ENCODE measurements at places on chromosomes 16 and 17. TPM values are rescaled to one million over a fixed set of nuclear protein-coding genes. Genes with fewer than 3 reads are reported as not detected.

Gene KRTAP2-1
- not detected for polyA plus RNA-seq

DNA sequence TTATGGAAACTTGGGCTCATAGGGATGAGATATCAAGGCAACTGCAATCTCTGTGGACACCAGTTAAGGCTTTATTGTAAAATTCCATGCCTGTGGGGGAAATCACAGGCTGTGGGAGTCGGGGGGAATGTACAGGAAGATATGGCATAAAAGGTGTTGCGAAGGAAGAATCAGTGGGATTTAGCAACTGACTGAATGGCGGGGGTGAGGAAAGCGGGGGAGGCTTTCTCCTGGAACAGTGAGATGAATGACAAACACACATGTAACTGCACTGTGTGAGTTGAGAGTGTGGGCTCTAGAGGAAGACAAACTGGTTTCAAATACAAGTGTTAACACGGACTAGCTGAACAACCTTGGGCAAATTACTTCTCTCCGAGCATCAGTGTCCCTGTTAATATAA, 143.7 kb downstream of the PRKCB start:
- DNase-seq = no peak

Gene CTF1
- 2.0 TPM for polyA plus RNA-seq

GRCh38 chr16:2924901-2925755, 13.4 kb downstream of the FLYWCH1 start:
- no peak for DNase-seq

DNA sequence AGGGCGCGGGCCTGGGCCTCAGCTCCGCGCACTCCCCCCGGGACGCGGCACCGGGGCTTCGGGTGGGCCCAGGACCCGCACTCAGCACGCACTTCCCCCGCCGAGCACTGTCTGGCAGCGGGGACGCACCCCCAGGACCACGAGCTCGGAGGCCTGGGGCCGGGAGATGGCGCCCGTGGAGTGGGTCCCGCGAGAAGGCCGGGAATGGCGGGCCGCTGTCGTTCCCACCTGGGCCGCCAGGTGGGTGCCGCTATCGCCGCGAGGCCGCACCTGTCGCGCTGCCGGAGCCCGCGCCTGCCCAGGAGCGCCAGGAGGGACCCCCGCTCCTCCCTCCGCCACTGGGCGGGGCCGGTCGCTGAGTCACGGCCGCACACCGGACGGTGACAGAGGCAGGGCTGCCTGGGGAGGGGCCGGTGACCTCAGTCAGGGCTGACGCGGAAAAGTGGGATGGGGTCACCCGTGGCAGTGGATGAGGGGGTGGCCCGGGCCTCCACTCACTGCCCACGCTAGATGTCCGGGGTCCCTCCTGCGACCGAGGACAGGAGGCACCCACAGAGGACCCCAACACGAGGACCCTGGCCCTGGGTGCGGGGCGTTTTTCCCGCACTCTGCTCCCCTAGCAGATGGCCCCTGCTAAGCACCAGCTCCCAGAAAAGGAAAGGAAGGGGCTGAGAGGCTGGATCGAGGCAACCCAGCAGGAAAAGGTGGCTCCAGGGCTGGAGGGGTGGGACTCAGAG, 6.9 kb upstream of the ACTG1 start:
- peak; percentile 59 for DNase-seq

Gene EVPLL
- polyA plus RNA-seq = not detected

GRCh38 chr17:1495265-1495989, 2.9 kb upstream of the MYO1C start:
- DNase-seq = peak; percentile 66

Gene BICDL2
- polyA plus RNA-seq = 0.30 TPM

Gene SAMD14
- polyA plus RNA-seq = 1.3 TPM

DNA sequence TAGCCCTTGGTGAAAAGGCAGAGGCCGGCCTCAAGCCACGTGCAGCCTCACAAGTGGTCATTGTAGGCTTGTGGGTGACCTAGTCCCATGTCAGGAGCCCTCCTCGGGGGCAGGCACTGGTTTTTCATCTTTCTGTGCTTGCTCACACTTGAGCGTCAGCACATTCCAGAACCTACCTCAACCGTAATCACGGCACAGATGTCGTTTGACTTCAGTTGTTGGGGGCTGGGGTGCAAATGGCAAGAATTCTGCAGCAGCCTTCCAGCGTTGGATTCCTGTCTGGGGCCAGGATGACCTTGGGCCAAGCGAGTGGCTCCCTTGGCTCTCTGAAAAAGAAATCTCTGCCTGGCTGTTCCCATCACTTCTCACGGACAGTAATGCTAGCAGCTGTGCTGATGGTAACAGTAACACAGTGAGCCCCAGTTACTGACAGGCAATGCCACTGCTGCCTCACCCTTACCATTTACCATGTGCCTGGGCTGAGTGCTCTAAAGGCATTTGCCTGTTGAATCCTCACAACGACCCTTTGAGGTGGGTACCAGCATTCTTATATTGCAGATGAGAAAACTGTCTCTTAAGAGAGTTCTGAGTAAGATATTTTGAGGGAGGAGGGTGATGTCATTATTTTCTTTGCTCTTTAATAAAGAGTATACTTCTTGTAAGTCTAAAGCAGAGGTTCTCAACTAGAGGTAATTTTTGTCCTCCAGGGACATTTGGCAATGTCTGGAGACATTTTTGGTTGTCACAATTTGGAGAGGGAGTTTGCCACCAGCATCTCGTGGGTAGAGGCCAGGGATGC, 46.5 kb downstream of the KSR1 start:
- DNase-seq = peak; percentile 68

GRCh38 chr16:82585675-82586074, 41.1 kb upstream of the CDH13 start:
- peak; percentile 85 for DNase-seq

Gene MYLK3
- not detected for polyA plus RNA-seq

DNA sequence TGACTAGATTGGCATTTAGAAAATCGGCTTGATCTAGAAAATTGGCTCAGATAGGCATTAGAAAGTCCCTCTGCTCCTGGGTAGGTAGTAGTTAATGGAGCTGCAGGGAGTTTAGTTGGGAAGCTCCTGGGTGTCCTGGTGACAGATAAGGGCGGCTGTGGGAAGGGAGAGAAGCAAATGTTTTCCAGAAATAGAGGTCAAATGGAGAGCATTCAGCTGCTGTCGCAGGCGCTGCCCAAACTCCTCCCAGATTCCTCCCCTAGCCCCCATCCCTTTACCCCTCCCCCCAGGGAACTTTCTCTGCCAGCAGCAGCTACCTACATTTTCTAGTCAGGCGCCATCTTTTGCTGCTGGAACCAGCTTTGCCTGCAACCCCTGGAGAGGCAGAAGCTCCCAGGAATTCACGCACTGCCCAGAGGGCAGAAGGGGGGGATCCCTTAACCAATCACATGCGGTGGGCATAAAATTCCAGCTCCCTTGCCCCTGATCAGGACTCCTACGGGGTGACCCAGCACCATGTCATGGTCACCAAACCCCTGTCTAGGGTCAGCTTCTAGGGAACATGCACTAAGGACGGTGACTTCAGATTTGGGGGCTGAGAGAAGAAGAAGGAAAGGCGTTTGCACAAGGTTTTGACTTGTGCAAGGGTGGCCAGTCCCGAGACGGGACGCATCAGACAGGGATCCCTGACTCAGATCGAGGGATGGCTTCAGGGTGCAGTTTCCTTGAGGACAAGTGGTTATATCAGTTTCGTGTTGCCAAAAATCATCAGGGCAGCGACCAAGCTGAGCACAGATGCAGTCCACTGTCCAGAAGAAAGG, 43.8 kb downstream of the SOCS1 start:
- no peak for DNase-seq

Gene SEPTIN1
- 1.9 TPM for polyA plus RNA-seq

Gene FN3K
- 1.0 TPM for polyA plus RNA-seq

Gene IRX6
- not detected for polyA plus RNA-seq

DNA sequence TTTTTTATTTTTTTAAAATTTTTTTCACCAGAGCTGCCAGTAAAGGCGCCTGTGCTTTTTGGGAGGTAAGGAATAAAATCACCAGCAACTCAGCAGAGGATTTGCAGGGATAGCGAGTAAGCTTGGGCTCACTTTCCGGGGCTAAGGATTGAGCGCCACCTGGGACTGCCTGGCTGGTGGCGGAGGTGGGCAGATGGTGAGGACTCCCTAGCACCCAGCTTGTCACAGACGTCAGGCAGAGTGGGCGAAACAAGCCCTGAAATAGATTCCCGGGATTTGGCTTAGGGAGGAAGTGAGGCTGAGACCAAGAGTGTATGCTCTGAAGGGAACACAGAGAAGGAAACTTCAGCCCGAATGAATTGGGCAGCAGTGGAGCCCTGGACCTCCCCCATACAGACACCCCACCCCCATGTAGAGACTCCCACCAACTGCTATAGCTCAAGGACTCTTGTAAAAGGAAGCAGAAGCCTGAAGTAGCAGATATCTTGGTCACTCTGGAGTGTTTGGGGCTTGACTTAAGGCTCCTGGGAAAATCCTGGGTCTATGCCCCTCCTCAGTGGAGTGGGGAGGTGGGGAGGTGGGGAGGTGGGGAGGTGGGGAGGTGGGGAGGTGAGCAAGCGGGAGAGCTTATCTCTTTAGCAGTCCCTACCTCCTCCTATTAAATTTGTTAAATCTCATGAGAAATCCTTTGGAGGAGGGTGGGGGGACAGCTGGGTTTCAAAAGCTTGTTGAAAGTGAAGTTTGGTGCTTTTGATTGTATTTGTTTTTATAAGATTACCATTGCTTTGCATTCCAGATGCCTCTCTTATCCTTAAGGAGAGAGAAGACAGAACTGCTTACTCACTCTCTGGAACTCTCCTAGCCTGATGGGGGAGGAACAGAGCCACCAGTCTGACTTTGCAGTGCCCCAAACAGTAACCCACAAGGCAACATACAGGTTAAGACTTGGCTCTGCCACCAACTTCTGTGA, 8.2 kb downstream of the ARL4D start:
- DNase-seq = peak; percentile 77

DNA sequence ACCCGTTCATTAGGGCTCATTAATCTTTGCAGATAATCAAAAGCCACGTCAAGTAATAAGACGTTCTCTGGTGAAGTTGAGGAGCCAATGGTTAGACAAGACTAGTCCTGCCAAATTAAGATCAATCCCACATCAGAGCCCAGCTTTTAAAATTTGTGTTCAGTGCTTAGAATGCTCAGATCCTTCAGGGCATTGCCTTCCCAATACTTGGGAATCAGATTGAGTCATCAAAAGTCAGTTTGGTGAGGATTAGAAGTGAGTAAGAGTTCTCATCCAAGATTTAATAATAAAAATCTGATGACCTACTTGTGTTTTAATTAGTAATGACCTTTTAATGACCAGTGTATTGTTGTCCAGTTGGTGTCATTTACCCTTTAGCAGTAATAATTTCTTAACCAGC, 19.8 kb downstream of the MAP2K4 start:
- DNase-seq = peak; percentile 45

DNA sequence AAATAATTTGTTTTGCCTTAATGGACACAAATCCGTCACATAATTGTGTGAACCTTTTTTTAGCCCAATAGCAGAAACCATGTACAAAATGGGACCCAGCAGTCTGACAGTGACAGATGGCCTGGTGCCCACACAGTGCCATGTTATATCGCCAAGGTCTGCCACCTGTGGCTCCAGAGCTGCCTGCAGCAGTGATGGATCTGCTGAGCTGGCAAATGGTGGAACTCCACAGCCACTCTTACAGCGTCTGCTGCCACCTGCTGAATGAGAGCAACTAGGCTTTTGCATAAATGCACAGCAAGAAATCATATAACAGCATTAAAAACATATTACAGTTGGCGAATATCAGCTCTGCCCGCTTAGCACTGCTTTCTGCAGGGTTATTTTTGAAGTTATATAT, 59.4 kb downstream of the NUP93 start:
- DNase-seq = peak; percentile 60

DNA sequence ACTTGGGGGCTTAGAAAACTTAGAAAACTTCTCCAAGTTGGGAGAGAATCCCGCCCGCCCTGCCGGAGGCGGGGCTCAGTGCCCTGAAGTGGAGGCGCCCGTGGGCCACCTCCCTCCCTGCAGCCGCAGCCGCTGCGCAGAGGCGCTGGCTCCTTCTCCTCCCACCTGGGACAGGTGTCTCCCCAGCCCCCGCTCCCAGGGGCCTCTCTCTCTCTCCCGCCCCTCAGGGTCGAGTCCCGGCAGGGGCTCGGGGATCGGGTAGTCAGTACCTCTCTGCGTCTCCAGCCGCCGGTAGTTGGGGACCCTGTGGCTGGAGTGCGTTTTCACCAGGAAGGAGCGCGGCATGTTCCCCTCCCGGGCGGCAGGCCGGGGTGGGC, 257 bp downstream of the SNAI3 start:
- DNase-seq = peak; percentile 37

DNA sequence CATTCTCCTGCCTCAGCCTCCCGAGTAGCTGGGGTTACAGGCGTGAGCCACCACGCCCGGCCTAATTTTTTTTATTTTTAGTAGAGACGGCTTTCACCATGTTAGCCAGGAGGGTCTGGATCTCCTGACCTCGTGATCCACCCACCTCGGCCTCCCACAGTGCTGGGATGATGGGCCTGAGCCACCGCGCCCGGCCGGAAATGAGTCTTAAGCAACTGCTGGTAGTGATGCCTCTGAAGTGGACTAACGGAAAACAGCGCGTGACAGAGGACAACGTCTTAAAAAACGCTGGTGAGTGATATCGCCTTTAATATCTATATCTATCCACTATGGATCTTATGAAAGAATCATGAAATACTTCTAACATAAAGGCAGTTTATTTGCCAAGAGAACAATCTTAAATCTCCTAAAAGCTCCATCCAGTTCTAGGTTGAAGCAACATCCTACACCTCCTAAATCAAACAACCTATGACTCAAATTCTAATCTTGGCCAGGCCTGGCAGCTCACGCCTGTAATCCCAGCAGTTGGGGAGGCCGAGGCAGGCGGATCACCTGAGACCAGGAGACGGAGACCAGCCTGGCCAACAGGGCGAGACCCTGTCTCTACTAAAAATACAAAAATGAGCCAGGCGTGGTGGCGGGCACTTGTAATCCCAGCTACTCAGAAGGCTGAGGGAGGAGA, 69.8 kb downstream of the NXN start:
- DNase-seq = peak; percentile 94

DNA sequence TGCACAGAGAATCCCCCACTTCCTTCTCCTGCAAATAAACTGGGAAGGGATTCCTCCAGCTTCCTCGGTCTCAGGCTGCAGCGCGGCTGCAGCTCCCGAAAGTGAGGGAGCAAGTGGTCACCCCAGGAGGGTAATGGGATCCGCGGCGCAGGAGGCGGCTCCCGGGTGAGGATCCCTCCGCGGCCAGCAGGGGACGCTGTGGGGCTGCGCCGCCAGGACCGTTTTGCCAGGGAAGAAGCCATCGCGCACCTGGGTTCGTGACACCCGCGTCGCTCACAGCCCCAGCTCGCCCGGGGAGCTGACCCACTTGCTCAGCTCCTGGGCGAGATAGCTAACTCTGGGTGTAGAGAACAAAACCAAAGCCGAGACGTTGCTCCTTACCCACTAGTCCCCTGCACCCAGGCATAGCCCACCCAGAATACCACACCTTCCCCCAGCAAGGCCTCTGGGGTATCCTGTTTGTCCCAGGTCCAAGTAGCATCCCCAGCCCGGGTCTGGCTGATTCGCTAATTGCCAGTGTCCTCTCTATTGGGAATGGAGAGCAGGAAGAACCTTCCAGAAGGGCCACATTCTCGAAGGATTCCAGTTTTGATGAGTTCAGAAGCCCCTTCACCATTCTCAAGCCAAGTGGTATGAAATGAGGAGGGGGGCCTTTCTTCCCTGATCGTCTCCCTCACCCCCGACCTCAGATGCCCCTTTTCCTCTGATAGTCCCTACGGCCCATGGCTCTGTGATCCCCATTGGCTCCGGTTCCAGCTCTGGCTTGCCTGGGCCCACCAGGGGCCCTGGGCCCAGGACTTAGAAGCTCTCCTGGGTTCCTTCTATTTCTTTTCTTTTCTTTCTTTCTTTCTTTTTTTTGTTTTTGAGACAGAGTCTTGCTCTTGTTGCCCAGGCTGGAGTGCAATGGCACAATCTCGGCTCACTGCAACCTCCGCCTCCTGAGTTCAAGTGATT, 14.1 kb downstream of the CYGB start:
- DNase-seq = peak; percentile 77

GRCh38 chr17:1909985-1910384, 80.2 kb downstream of the RPA1 start:
- DNase-seq = no peak

All from GM23248 (cell line).